Activated CD8-positive, alpha-beta memory T cell treated with anti-CD3 and anti-CD28 coated beads for 1 hour (primary cell): ENCODE measurements at places on chromosomes 7 and 10.

DNA sequence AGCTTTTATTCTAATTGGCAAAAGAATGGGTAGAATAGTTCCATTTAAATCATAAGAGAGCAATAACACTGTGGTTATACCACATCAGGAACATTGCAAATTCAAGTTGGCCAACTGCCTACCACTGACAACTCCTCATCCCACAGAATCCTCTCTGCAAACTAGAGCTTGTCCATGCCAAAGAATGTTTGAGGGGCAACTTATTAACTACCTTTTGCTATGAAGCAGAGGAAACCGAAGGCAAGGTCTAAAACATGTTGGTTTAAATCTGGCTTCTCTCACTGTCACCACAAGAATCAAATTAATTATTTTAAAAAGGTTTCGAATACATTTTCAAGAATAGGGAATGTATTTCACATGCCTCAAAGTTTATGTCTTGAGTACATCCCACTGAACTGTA lies 36.0 kb downstream of the RHOBTB1 start:
- no peak for DNase-seq

GRCh38 chr10:72244573-72245038 lies 28.5 kb upstream of the ASCC1 start:
- no peak for DNase-seq

GRCh38 chr7:159246702-159247480 lies 102.2 kb upstream of the VIPR2 start:
- DNase-seq = no peak

DNA sequence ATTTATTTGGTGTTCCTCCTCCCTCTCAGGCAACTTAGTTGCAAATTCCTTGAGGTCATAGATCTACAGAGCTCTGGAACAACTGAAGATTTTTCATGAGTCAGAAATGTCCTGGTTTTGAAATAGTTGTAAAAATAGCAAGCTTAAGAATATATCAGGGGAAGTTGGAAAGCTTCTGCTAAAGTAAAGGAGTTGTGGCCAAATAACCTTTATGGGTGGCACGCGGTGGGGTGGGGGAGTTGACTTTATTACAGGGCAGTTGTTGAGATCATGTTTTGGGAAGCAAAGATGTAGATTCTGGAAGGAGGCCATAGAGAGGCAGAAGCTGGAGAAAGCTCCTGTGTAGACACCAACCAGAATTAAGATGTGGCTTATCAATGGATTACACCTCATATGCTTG lies 326.0 kb upstream of the MTPN start:
- no peak for DNase-seq

DNA sequence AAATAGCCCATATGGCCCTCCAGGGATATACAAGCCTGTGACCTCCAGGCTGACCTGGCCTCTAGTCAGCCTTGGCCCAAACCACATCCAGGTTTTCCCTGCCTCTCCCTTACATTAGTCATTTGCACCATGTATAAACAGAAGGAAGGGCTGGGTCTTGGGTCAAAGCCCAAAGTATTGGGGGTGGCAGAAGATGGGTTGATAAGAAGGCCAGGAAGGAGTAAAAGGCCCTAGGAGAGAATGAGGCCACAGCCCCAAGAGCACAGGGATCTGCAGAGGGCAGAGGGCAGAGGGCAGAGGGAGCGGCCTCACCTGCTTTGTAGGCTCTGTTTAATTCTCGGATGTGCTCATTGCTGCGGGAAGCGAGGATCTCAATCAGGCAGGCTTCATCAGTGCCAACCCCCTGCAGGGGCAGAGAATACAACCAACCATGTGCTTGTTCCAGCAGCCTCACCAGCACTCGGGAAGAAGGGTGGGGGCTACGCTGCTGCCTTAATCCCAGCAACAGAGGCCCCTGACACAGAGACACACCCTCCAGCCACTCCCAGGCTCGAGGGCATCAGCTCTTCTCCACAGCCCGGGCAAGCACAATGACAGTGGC lies 31.3 kb downstream of the PLAC9 start:
- no peak for DNase-seq
